ENCODE measurements at places on chromosomes 6 and 20.

- no peak for DNase-seq
Measured at GRCh38 chr6:37007340-37008043, 2.0 kb downstream of the FGD2 start.

GRCh38 chr20:3166913-3167342 lies 6.4 kb downstream of the LZTS3 start:
- DNase-seq = no peak

- DNase-seq = no peak
Measured at GRCh38 chr20:711576-711975, 36.0 kb upstream of the SCRT2 start.

DNA sequence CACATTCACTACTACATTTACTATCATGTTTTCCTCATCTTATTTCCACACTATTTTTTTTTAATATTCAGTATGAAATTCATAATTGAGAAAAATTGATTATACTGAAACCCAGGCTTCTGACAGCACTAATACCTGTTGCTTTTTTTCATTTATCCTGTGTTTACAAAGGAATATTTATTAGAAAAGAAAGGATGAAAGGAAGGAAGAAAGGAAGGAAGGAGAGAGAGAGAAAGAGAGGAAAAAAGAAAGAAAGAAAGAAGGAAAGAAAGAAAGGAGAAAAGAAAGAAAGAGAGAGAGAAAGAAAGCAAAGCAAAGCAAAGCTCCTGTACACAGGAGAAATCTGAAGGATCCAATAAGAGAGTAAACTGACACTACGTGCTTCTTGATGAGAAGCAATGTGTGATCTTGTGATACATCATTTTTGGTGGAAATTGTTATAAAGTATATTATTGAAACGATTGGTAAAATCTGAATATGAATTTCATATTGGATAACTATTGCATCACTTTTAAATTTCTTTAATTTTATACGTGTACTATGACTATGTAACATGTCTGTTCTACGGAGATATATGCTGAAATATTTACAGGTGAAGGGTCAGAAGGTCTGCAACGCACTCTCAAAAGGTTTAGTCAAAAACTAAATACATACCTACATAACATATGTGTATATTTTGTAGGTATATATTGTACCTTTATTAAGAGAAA lies 43.9 kb downstream of the DEFB114 start:
- DNase-seq = no peak

GRCh38 chr6:105803442-105803841 lies 282.7 kb upstream of the PRDM1 start:
- no peak for DNase-seq

GRCh38 chr6:45654673-45655072 lies 276.9 kb upstream of the SUPT3H start:
- no peak for DNase-seq

DNA sequence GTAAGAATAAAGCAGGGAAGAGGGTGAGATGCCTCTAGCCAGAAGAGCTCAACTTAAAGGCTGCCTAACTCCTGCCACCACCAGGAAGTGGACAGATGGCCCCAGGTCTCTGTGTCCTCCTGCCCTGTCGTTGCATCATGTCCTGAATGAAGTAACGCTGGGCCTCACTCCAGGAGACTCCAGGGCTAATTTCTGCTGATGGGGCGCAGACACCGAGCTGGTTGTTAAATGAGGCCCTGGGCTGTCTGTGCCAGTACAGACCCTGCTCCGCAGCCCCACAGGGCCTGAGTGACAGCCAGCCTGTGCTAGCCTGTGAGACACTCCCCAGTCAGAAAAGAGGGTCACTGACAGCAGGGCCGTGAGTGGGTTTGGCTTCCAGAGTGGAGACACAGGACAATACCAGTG lies 6.5 kb downstream of the IP6K3 start:
- no peak for DNase-seq

DNA sequence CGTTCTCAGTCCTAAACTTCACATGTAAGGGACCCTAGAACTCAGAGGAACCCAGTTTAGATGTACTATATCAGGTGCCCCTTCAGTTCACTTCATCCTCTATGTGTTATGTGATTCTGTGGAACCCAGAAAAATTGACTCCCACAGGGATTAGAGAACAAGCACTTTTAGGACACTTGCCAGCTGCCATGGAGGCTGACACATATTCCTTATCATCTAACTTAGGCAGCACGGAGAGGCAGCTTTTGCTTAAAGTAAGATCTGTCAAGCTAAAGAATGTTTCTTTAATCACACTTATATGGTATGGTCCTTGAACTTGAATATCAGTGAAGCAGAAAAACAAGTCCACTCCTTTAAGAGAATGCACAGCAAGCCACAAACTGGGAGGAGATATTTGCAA lies 701.5 kb upstream of the ID4 start:
- no peak for DNase-seq

DNA sequence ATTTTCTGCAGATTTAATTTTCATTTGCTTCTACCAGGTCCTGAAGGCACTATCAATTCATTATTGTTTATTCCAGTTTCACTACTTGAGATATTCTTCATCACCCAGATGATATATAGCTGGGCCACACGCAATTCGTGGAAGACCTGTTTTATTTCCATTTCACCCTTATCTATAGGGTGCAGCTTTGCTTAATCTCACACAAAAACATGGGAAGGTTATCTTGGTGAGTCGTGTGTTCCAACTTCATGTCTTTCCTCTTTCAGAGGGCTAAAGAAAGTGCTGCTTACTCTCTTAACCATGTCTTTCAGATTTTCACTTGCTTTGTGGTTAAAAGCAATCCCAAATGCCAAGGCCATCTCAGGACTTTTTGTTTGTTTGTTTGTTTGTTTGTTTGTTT lies 194.0 kb downstream of the SOD2 start:
- no peak for DNase-seq

DNA sequence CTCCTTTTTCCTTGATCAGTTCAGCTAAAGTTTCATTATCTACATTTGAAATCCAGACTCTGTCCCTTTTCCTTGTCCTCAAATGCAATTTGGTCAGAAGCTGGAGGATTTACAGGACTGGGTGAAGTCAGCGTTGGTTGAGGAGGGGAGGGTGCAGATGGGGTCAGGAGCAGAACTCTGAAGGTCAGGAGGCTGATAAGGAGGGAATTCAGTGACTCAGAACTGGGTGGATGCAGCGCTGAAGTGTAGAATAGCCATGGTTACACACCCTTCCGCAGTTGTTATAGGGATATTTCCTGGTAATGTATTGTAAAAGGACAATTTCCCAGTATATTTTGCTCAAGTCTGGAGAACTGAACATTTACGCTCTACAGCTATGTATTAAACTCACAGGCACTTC lies 133.1 kb upstream of the FOXA2 start:
- DNase-seq = no peak

- no peak for DNase-seq
Measured at GRCh38 chr20:58112017-58112781, 116.3 kb downstream of the ANKRD60 start.

DNA sequence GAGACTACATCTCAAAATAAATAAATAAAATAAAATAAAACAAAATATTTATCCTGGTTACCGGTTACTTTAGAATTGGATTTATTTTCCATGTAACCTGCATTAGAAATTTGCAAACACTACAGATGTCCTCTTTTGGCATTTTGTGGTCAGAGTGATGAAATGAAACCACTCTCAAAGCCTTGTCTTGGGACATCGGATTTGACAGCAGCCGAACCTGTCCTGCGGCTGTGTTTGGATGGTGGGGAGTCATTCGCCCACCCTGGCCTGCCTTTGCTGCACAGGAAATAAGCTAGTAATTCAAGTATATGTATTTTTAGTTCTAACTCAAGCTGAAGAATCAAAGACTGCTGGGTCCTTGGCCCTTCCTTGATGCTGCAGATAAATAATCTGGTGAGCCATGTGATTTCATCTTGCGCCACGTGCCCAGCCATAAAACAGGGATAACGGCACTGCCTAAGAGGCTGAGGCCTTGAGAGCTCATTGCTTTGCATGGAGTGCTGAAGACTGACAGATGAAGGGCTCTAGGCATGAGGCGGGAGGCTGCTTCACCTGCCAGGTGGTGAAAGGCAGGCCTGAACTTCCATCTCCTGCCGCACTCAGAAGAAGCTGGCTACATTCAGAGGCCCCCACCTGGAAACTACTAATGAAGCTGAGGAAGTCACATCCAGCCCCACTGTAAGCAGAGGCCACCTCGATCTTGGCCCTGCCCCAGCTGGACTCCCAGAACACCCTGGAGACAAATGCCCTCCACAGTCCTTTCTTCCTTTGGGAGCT lies 76.9 kb downstream of the NOL4L start:
- DNase-seq = no peak

DNA sequence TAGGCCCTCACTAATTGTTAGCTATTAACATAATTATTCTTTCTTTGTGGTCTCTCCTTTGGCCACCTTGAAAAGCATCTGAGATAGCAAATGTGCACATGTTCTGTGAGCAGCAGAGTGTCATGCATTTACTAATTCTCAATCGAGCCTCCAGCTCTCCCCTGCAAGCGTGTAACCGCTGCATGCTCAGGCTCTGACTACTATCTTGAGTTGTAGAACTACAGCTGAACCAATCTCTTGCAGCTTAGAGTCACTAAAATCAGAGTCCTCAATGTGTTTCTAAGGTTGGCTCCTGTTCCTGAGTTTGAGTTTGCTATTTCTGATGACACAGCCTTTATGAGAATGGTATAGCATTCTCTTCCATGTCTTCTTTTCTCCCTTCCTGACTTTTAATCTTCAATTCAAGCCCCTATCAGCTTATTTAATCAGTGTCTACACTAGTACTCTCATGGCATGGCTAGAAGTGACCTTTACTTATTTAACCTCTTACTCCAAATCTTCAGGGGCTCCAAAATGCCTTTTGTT lies 65.5 kb downstream of the PPP1R3G start:
- DNase-seq = no peak

GRCh38 chr6:4675121-4675520 lies 101.1 kb upstream of the CDYL start:
- DNase-seq = no peak

GRCh38 chr6:128508588-128509296 lies 11.7 kb downstream of the PTPRK start:
- DNase-seq = no peak

DNA sequence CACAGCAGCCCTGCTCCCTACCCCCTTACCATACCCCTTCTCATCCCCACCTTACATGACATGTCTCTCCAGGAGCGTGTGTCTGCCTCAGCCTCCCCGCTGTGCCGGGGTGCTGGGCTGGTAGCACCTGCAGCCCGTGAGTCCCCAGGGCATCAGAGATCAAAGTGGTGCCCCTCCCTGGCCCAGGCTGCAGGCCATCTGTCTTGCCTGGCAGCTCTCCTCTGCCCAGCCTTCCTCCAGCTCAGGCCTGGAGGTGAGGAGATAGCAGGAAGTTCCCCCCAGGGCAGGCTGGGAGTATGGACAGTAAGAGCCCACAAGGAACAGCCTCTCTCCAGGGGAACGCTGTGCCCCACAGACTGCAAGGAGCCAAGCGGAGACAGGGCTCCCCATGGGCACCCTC lies 35.3 kb downstream of the GRM4 start:
- DNase-seq = no peak

- no peak for DNase-seq
Measured at GRCh38 chr6:138959521-138959920, 28.5 kb downstream of the REPS1 start.

GRCh38 chr6:105771313-105771970 lies 314.7 kb upstream of the PRDM1 start:
- no peak for DNase-seq

- DNase-seq = no peak
Measured at GRCh38 chr20:34861386-34862084, 11.1 kb downstream of the GGT7 start.

DNA sequence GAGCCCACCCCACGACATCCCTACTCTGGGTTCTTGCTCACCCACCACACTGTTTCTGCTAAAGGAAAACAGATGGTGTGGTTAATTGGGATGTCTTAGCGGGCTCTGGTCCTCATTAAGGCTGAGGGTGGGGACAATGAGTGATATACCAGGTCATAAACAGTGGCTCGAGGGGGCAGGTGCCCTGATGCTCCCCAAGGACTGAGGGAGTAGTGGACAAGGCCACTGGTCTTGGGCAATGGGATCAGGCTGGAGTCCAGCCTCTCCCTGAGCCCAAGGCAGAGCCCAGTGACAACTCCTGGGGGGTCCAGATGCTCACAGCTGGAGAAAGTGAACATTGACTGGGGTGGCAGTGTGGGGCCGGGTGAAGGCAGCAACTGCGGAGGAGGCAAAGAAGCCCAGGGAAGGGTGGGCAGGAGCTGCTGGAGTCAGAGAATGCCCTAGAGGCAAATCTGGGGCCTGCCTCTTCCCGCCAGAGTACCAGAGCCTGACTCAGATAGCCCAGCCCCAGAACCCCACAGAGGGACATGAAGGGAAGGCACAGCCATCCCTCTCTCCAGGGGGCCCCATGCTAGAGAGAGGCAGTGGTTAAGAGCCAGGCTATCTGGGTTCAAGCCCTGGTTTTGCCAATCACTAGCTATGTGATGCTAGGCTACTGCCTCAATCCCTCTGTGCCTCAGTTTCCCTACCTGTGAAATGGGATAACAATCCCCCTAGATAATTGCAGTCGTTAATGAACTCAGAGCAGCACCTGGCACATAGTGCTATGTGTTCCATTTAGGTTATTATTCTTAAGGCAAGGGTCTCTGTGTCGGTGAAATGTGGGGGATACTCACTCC lies 72.3 kb downstream of the MRPL14 start:
- no peak for DNase-seq

- DNase-seq = no peak
Measured at GRCh38 chr6:74197310-74197709, 501.3 kb downstream of the CD109 start.

- DNase-seq = no peak
Measured at GRCh38 chr20:23967616-23967979, 21.0 kb downstream of the GGTLC1 start.

DNA sequence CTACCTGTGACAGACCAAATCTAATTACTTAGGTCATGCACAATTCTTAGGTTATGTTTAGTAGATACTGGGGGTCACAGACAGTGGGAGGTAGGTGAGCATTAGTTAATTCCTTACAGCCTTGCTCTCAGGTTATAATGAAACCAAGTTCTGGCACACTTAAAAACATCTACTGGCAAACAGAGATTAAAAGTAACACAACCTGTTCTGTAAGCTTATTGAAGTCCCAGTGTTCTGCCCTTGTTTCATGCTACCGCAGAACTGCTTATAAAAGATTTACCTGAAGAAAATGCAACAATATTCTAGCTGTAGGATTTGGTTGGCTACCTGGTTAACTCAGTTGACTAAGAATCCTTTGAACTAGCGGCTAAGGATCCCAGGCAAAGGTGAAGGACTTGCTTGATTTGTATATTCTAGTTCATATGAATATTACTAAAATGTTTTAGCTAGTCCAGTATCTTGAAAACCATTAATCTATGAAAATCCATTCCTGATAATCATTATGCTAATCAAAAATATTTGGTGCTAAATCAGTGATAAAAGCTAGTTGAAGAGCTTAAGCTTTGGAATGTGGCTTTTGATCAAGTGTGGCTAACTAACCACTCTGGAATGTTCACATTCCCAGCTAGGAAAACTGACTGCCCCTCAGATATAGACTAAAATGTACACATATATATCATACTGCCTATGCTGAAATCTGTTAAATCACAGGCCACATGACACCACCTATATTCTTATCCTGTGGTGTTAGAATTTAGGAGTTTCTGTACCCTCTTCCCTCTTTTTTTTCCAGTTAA lies 7.2 kb downstream of the PEX3 start:
- no peak for DNase-seq

Measured in NCI-H2081 treated with DMSO at 0.1 percent for 48 hours (cell line).